ENCODE measurements at places on chromosomes 3 and 15.
A peak's percentile ranks its signal among the peaks of the same experiment; 100 is the strongest.

DNA sequence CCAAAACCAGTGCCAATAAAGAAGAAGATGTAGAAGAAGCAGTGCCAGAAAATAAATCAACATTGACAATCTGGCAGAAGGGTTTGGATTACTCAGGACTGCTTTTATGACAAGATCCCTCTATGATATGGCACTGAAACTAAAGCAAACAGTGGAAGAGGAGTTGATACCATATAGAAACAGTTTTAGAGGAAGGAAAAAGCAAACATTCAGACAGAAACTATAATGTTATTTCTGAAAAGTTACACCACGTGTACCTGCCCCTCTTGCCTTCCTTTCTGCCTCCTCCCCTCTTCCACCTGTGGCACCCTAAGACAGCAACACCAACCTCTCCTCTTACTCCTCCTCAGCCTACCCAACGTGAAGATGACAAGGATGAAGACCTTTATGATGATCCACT lies 63.0 kb downstream of the SFMBT1 start:
- DNase-seq: no peak

DNA sequence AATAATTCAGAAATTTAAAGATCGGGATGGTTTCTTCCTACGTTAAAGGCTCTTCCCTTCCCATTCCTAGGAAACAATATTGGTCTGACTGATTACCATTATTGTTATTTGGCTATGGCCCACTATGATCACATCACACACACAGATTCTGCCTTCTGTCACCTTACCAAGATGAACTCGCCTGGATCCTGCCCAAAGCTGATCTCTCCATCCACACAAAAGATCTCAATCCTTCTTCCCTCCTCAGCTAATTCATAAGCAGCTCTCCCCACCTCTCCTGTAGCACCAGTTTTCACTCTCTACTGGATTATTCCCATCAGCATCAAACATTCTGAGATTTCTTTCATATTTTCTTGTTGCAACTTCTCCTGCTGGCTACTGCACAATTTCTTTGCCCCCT lies 25.0 kb downstream of the PLCL2 start:
- no peak for DNase-seq

- DNase-seq: no peak
These were observed 46.3 kb upstream of the CCDC80 start for GRCh38 chr3:112687211-112687610.

- DNase-seq: no peak
These were observed 29.9 kb downstream of the IGSF10 start for GRCh38 chr3:151430821-151431484.

DNA sequence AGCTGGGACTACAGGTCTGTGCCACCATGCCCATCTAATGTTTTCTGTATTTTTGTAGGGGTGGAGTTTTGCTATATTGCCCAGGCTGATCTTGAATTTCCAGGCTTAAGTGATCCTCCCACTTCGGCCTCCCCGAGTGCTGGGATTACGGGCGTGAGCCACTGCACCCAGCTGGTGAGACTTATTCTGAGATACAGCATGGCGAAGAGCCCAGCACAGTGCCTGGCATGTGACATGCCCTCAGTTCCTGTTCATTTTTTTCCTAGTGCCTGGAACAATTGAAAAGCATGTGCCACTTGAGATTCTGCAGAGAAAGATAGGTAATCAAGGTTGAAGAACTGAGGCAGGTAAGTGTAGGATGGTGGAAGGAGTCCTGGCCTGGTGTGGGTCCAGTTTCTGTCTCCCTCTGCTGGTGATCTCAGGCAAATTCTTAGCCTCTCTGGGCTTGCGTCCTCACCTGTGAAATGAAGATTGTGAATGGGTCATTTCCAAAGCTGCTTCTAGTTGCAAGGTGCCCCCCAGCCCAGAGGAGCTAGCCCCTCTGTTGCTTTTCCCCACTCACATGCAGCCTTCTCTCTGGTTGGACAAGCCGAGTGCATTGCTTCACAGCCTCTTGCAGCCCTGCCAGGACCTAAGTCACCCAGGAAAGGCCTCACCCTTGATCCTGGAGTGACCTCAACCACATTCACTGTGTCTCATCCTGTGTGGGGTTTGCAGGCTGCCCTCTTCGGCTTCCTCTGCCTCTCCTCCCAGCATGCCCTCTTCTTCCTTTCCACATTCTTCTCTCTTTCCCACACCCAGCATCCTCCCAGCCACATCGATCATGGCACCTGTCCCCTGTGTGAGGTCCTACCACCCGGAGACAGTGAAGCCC lies 4.3 kb upstream of the RHCG start:
- DNase-seq: no peak

DNA sequence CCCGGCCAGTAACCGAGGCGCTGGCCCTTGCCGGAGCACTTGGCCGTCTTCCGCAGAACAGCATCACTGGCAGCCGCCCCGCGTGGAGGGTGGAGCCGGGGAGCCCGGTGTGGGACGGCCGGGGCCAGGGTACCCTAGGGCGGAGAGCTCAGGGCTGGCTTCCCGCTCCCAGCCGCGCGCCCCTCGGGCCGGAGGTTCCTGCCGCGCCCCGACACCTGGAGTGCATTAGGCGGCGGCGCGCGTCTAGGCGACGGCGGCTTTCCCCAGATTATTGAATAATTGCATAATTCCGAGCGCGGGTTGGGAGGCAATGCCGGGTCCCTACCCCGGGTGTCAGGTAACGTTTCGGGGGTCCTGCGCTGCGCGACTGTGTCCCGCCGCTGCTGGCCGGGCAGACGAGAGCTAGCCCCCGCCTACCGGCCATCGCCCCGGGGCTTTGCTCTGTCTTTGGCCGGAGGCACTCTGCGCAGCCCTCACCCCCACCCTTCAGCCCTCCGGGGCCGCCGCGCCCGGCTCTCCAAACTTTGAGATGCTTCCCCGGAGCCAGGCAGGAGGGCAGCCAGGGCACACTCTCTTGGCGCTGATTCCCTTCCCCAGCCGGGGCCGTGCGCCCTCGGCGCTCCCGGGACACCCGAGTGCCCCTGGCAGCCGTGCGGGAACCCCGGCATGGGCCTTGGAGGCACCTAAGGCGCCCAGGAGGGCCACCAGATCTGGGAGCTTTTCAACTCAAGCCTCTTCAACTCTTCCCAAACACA lies 749 bp downstream of the ITGA11 start:
- DNase-seq: no peak

- no peak for DNase-seq
These were observed 64.2 kb upstream of the FNDC3B start for GRCh38 chr3:171974986-171975837.

GRCh38 chr3:120311863-120312794 lies 27.1 kb upstream of the GPR156 start:
- no peak for DNase-seq

DNA sequence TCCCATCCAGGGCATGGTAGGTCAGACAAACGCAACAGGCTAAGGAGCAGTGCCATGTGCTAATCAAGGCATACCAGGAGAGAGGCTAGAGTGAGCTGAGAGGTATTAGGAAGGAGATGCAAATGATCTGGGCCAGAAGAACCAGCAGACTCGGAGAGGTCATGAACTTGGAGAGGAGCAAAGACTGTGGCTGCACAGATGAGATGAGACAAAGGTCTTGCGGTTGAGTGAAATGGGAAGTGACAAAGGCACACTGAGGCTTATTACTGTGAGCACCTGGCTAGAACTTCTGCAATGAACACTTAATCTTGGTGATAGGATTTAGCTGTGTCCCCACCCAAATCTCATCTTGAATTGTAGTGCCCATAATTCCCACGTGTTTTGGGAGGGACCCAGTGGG lies 380.2 kb downstream of the ULK4 start:
- DNase-seq: no peak

GRCh38 chr15:98773616-98774015 lies 125.3 kb downstream of the IGF1R start:
- no peak for DNase-seq

DNA sequence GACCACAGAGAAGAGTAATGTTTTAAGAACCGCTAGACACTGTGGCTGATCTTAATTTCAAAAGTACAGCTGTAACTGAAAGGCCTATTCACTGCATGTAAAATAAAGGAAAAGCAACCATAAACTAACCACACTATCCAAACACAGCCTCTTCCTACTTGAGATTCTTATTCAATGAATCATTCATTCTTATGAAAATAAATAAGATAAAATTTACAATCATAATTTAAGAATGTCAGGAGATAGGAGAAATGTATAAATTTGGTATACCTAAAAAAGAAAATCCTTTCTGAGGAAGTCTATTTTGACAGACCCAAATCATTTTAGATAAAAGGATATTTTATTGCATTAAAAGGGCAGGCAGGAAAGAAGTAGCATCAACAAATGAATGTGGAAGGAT lies 533.5 kb upstream of the ZNF385D start:
- DNase-seq: peak; percentile 42

DNA sequence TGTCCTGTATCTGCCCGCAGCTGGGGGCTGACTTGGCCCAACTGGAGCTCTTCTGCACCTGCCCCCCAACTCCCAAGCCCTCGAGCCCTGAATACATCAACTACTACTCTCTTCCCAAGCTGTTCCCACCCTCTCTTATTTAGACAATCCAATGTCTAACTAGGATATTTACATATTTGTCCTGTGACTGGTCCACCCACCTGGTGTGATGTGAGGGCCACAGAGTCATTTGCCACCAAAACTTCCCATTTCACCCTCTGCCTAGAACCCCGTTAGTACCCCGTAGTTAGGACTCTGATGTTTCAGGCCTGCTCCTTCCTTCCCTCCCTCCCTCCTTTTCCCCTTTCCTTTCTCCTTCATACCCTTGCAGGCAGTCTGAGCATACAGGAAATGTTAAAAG lies 6.4 kb downstream of the CPLX3 start:
- no peak for DNase-seq

DNA sequence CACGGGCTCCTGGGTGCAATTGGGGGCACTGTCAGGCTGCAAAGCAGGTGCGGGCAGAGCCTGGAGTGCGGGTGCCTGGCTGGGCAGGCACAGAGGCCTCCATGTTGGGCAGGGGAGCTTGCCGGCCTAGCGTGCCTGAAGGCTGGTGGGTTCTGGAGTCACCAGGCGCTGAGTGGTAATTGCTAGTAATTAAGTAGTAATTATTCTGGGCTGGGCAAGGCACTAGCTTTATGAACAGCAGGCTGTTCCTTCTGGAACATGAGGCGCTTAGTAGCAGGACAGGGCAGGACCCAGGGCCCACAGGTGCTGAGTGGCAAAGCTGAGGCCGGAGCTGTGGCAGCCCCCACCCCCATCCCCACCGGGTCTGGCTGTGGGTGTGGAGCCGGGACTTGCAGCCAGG lies 25.3 kb downstream of the PLXNA1 start:
- no peak for DNase-seq

DNA sequence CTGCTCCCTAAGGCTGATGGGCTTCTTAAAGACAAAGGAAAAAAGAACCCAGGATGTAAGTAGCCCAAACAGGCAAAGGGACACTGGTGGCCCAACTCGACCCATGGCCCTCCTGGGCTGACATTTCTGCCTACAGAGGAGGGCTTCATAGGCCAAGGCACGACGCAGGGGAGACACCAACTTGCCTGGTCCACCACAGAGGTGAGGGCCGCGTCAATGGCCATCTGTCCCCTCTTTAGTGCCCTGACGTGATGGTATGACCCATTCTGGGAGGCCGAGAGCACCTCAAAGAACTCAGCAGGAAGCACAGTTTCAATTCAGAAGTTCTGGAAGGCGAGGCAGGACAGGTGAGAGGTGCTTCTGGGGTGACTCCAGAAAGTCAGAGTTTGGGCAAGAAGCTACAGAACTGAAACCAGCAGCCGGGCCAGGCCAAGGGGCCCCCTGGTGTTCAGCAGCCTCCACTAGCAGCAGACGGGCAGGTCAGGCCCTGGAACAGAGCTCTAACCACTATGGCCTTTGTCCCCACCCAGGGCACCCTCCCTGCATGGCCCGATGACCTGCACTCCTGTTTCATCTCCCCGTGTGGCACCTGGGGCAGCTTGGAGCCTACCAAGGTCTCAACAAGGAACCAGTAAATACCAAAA lies 45.1 kb downstream of the HMCES start:
- no peak for DNase-seq

- no peak for DNase-seq
These were observed 116.0 kb upstream of the RBMS3 start for GRCh38 chr3:29164825-29165224.

- DNase-seq: no peak
These were observed 103.1 kb upstream of the TLE3 start for GRCh38 chr15:70200511-70201424.

DNA sequence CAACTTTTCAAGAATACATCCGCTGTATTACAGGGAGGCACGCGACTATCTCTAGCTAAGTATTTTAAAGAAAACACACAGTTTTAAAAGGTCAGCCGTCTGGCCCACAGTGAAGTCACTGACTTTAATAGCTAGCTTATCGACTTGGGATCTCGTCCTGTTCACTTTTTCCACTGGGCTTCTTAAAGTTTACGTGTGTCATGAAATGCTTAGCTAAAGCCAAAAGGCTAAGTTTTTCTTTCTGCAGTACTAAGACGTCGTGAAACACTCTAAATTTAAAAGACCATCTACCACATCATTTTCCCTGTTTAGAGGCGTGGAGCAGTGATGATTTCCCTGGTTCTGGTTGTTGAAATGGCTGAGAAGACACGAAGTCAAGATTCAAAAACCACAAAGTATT lies 27.1 kb downstream of the LRIG1 start:
- DNase-seq: no peak

DNA sequence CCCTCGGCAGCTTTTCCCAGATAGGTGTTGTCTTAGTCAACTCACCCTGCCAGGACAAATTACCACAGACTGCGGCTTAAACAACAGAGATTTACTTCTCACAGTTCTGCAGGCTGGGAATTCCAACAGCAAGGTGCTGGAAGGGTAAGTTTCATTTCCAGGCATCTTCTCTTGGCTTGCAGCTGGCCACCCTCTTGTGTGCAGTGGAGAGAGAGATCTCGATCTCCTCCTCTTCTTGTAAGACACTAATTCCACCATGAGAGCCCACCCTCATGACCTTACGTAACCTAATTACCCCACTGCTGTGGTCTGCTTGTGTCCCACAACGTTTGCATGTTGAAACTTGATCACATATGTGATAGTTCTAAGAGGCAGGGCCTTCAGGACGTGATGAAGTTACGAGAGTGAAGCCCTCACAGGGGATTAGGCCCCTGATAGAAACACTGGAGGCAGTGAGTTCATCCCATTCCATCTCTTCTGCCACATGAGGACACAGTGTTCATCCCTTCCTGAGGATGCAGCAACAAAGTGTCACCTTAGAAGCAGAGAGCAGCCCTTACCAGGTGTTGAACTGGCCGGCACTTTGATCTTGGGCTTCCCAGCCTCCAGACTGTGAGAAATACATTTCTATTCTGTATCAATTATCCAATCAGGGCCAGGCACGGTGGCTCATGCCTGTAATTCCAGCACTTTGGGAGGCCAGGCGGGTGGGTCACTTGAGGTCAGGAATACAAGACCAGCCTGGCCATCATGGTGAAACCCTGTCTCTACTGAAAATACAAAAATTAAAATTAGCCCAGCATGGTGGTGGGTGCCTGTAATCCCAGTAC lies 247.7 kb downstream of the PLCL2 start:
- DNase-seq: no peak

- DNase-seq: peak; percentile 75
These were observed 395.2 kb upstream of the AZI2 start for GRCh38 chr3:28743831-28744230.

DNA sequence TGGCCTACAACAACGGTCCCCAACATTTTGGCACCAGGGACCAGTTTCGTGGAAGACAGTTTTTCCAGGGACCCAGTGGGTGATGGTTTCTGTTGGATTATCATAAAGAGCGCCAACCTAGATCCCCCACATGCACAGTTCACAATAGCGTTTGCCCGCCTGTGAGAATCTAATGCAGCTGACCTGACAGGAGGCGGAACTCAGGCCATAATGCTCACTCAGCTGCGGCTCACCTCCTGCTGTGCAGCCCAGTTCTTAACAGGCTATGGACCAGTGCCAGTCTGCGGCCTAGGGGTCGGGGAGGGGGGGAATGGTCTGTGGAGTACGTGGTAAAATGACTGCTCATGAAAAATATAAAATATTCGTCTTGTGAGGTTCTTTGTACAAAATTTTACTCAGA lies 518.5 kb upstream of the CADM2 start:
- DNase-seq: no peak
